ENCODE measurements at places on chromosomes 4 and X. TPM values are rescaled to one million over a fixed set of nuclear protein-coding genes. Genes with fewer than 3 reads are reported as not detected.

Gene SHROOM3
- total RNA-seq, result 7.1 TPM

Gene RAI2
- total RNA-seq, result 18.6 TPM

DNA sequence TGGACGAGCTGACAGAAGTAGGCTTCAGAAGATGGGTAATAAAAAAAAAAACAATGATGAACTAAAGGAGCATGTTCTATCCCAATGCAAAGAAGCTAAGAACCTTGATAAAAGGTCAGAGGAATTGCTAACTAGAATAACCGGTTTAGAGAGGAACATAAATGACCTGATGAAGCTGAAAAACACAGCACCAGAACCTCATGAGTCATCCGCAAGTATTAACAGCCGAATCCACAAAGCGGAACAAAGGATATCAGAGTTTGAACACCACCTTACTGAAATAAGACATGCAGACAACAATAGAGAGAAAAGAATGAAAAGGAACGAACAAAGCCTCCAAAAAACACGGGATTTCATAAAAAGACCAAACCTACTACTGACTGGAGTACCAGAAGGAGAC lies 10.5 kb downstream of the NELFA start:
- H3K4me3 ChIP-seq, result no peak overlapping the region
- H3K27ac ChIP-seq, result no peak overlapping the region
- H3K36me3 ChIP-seq, result peaks cover 2% of the 10 kb centered on the region
- H3K27me3 ChIP-seq, result no peaks in the 10 kb centered on the region
- no peak for DNase-seq

Gene PAGE1
- total RNA-seq, result not detected

GRCh38 chr4:7357323-7357722 lies 77.4 kb downstream of the PSAPL1 start:
- no peak overlapping the region for H3K27ac ChIP-seq
- DNase-seq, result no peak

DNA sequence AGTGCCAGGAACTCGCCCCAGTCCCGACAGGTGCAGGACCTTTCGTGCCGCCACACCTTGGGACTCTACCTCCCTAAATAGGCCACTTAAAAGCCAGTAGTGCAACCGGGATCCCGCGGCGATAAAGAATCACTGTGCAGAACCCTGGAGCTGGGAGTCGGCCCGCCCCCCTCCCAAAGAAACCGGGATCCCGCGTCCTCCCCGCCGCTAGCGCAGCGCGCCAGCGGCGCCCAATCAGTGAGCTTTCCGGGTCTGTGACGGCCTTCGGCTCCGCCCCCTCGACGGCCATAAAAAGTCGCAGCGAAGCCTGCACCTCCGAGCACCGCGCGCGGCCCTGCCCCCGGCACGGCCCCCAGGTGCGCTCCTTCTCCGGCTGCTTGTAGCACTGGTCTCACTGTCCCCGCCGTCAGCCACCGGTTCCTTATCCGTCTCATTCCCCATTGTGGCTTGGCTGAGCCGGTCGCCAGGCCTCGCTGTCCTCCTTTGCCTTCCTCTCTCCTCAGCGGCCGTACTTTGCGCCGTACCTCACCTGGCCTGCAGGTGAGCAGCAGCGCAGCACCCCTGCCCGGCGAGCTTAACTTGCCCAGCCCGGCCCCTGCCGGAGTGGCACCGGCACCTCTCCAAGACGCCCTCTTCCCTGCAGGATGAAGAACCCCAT lies at the start of gene LRAT:
Gene LRAT (plus strand): TSS at position 318 of the 658 bp plus-strand sequence. CDS start 327 bp downstream, at position 645.
- H3K36me3 ChIP-seq, result no peaks in the 10 kb centered on the region
- H3K27ac ChIP-seq, result no peak within 1 kb of the TSS
- H3K4me1 ChIP-seq, result no peaks in the 10 kb centered on the region
- no peak within 1 kb of the TSS for H3K4me3 ChIP-seq
- peaks cover 35% of the 10 kb centered on the region for H3K27me3 ChIP-seq

DNA sequence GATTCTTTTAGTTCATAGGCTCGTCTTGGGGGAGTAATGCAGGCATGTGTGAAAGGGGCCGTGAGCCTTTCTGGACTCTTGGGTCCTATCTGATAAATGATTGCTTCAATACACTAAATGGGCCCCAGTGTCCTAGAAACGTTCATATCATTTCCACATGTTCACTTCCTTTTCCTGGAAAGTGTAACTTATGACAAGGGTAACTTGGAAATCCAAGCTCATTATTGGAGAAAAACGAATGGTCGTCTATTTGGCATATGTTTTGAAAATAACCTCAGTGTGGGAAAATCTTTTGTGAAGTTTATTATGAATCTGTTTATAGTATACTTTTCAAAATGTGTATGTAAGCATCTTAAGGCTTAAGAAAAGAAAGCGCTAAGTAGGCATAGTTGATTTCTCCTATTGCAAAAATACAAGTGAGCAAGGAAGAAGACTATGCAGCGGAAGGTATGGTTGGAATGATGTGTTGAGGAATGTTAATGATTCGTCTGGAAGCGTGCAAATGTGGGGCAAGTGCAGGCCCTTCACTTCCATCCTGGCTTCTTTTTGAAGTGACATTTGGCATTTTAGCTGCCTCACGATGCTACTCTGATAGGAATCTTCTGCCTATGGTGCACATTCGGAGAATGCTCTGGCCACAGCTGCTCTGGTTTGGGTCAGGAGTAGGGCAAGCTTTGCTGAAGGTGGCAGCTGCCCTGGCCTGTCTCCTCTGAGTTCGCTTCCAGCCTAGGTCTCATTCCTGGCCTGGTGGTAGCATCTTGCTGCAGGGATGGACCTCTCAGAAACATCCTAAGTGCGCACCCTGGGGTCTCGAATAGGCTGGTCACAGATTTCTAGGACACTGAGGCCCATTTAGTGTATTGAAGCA lies 49.5 kb upstream of the STOX2 start:
- H3K4me1 ChIP-seq, result no peaks in the 10 kb centered on the region
- H3K27me3 ChIP-seq, result no peaks in the 10 kb centered on the region
- no peak overlapping the region for H3K4me3 ChIP-seq
- H3K36me3 ChIP-seq, result no peaks in the 10 kb centered on the region
- no peak for DNase-seq

DNA sequence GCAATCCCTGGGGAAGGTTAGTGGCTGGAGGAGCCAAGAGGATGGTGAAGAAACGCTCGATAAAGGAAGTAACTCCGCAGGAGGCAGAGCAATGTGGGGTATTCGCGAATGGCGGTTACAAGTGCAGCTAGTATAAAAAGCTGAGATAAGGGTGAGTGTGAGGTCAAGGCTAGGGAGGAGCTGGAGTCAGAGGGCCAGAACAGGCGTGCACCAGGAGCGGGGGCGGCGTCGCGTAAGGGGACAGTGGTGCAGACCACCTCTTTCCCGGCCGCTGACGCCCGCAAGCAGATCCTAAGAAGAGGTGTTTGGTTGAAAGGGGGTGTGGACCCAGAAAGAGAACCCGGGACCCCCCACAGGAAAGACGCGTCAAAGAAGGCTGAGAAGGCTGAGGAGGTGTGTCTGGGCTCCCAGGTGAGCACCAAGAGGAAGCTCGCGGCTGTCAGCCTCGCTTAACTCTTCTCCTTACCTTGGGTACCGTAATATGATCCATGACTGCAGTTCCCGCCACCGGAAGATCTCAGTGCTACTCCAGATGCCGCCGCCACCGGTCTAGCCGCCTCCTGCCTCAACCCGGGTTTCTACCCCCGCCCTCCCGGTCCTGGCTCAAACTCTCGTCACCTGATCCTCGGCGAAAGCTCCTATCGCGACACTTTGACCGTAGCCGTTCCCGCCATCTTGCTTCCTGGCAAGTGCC lies at the start of gene MTMR8:
Gene MTMR8 (minus strand): TSS at position 579 of the 694 bp plus-strand sequence. CDS start 89 bp downstream, at position 490.
- H3K36me3 ChIP-seq, result no peaks in the 10 kb centered on the region
- no peaks in the 10 kb centered on the region for H3K27me3 ChIP-seq
- DNase-seq, result peak; percentile 88
- no peaks in the 10 kb centered on the region for H3K4me1 ChIP-seq
- no peak within 1 kb of the TSS for H3K27ac ChIP-seq

Gene L1CAM
- total RNA-seq, result 2.7 TPM

GRCh38 chr4:153684971-153685371 lies 891 bp downstream of the TLR2 start:
- H3K4me3 ChIP-seq, result peak overlapping the region; percentile 50
- no peaks in the 10 kb centered on the region for H3K36me3 ChIP-seq
- peaks cover 9% of the 10 kb centered on the region for H3K4me1 ChIP-seq
- peak; percentile 22 for DNase-seq

Gene RAB9B
- total RNA-seq, result 3.1 TPM

DNA sequence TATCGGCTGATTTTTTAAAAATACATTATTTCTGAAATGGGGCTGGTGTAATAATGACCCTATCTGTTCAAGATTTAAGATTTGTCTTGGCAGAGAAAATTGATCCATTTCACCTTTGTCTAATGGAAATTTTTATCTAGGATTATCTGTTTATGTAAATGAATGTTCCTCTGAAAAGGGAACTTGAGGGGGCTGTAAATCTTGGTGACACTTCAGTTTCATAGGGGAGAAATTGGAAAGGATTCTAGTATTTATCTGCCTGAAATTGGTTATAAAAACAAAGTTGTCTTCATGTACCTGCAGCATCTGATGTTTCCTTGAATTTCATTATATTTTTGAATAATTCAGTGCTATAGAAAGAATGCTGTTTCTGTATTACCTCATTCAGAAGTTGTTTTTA lies 48.4 kb upstream of the PAQR3 start:
- no peak overlapping the region for H3K4me3 ChIP-seq
- DNase-seq, result no peak
- no peaks in the 10 kb centered on the region for H3K4me1 ChIP-seq
- H3K27me3 ChIP-seq, result no peaks in the 10 kb centered on the region
- no peak overlapping the region for H3K27ac ChIP-seq

GRCh38 chr4:5120468-5120867 lies 69.2 kb downstream of the STK32B start:
- H3K27me3 ChIP-seq, result no peaks in the 10 kb centered on the region
- no peak for DNase-seq
- H3K4me3 ChIP-seq, result no peak overlapping the region
- H3K4me1 ChIP-seq, result no peaks in the 10 kb centered on the region

Gene PASD1
- not detected for total RNA-seq

DNA sequence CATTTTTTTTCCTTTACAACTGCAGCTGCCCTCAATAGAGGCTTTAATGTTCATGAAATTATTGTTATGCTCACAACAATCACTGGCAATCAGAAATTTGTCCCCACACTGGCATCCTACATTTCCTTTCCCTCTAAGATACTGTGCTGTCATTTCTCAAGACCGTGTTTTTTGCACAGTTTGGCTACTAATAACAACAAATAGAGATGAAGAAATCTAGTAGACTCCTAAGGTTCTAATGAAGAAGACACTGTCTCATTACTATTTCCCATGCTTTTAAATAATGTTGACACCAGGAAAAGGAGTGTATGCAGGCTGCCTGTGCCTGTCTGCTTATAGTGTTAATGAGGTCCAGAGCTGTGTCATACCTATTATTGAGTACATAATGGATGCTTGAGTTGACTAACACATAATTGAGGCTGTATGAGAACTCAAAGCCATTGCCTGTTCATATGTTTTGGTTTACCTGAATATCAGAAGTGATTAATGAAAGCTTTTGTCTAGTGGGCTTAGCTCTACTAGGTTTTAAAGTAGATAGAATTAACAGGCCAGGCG lies 1.5 kb upstream of the EIF4E start:
- H3K4me1 ChIP-seq, result peaks cover 18% of the 10 kb centered on the region
- H3K36me3 ChIP-seq, result no peaks in the 10 kb centered on the region
- no peak for DNase-seq
- H3K27ac ChIP-seq, result peak overlapping the region; percentile 87
- no peak overlapping the region for H3K4me3 ChIP-seq

DNA sequence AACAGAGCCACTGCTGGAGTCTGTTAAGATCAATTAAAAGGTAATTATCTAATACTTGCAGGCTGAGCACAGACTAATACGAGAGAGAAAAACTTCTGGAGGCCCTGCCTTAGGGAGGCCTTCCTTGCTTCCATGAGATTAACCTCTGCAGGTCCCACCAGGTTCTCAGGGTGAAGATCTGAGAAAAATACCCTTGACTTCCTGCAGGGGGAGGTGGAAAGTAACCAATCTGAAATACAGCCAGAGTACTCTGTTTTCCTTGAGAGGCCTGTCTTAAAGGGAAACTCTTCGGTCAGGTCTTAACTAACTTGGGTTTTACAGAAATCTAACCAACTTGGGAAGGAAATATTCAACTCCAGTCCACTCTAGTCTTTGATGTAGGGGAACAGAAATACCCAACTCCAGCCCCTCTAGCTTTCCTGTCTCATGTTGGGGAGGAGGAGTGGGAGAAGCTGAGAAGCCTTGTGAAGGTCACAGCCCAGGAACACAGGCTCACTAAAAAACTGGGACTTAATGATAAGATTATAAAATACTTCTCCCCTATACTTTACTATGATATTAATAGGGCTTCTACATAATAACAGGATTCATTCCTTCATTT lies 77.1 kb downstream of the TBCK start:
- no peak for DNase-seq
- no peaks in the 10 kb centered on the region for H3K36me3 ChIP-seq
- H3K27me3 ChIP-seq, result no peaks in the 10 kb centered on the region
- no peak overlapping the region for H3K27ac ChIP-seq

DNA sequence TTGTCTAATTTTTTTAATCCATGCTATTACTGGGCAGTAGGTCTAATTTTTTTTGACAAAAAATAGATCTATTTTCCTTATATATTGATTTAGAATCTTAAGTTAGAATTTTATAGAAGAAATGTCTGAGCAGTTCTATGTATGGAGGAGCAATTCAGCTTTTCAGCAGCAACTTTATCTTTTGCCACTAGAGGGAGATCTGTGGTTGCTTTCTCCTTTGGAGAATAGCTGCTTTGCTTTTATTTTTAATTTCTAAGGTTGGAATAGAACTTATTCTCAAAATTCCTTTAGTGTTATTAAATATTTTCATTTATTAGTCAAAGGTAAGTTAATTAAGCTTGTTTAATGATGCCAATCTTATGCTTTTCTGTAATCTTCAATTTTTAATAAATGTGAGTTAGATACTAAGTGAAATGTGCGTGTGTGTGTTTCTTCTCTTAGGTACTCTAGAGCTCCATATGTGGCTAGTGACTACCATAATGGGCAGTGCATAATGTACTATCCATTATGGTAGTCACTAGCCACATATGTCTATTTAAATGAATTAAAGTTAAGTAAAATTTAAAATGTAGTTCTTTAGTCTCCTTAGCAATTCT lies 29.3 kb downstream of the FAM199X start:
- peaks cover 9% of the 10 kb centered on the region for H3K36me3 ChIP-seq
- DNase-seq, result no peak
- H3K4me3 ChIP-seq, result no peak overlapping the region
- peaks cover 6% of the 10 kb centered on the region for H3K27me3 ChIP-seq
- H3K27ac ChIP-seq, result no peak overlapping the region

DNA sequence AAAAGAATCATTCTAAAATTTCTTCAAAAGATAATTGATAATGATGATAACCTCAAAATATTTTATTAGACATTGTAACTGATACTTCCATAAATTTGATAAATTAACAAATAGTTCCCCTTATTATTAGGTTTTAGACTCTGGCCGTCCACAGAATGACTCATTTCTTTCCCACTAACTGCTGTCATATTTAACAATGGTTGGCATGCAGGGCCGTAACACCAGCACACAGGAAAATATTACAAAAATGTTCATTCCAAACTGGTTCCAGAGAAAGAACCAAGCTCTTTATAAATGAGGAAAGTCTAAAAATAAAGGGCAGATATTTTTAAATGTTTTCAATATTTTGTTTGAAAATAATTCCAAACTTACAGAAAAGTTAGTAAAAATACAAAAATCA lies 28.2 kb downstream of the WDFY3 start:
- no peaks in the 10 kb centered on the region for H3K27me3 ChIP-seq
- no peaks in the 10 kb centered on the region for H3K36me3 ChIP-seq
- H3K4me3 ChIP-seq, result no peak overlapping the region
- peak overlapping the region; percentile 27 for H3K27ac ChIP-seq
- H3K4me1 ChIP-seq, result peaks cover 9% of the 10 kb centered on the region
- DNase-seq, result peak; percentile 34

- H3K36me3 ChIP-seq, result no peaks in the 10 kb centered on the region
- H3K4me1 ChIP-seq, result no peaks in the 10 kb centered on the region
- no peak overlapping the region for H3K27ac ChIP-seq
- DNase-seq, result no peak
- no peak overlapping the region for H3K4me3 ChIP-seq
Measured at GRCh38 chr4:127668770-127669169, 36.0 kb downstream of the INTU start.

All from adrenal gland (tissue), 19 donors.